ENCODE measurements at places on chromosomes 5 and 9. TPM values are rescaled to one million over a fixed set of nuclear protein-coding genes. Genes with fewer than 3 reads are reported as not detected.

The RETREG1 gene
- 3.3 TPM for total RNA-seq

The HAVCR2 gene
- total RNA-seq = not detected

The UGT3A1 gene
- not detected for total RNA-seq

The CCNB1 gene
- total RNA-seq = 18.9 TPM

The SPATA31D4 gene
- not detected for total RNA-seq

The ARHGEF37 gene
- total RNA-seq = 5.8 TPM

The SLC4A9 gene
- total RNA-seq = not detected

The SLC9A3 gene
- 0.95 TPM for total RNA-seq

The HTR4 gene
- not detected for total RNA-seq

The RASEF gene
- 0.41 TPM for total RNA-seq

The CDH9 gene
- total RNA-seq = not detected

The UBTD2 gene
- 38.4 TPM for total RNA-seq

The FBP1 gene
- total RNA-seq = not detected

The IFNA7 gene
- total RNA-seq = not detected

The NMUR2 gene
- total RNA-seq = not detected

The TMEM215 gene
- total RNA-seq = not detected

The GRXCR2 gene
- total RNA-seq = not detected

Measured in chondrocyte (in vitro differentiated cells).